NCI-H1694 treated with DMSO at 0.1 percent for 48 hours (cell line): ENCODE measurements at places on chromosomes 12 and 14.

DNA sequence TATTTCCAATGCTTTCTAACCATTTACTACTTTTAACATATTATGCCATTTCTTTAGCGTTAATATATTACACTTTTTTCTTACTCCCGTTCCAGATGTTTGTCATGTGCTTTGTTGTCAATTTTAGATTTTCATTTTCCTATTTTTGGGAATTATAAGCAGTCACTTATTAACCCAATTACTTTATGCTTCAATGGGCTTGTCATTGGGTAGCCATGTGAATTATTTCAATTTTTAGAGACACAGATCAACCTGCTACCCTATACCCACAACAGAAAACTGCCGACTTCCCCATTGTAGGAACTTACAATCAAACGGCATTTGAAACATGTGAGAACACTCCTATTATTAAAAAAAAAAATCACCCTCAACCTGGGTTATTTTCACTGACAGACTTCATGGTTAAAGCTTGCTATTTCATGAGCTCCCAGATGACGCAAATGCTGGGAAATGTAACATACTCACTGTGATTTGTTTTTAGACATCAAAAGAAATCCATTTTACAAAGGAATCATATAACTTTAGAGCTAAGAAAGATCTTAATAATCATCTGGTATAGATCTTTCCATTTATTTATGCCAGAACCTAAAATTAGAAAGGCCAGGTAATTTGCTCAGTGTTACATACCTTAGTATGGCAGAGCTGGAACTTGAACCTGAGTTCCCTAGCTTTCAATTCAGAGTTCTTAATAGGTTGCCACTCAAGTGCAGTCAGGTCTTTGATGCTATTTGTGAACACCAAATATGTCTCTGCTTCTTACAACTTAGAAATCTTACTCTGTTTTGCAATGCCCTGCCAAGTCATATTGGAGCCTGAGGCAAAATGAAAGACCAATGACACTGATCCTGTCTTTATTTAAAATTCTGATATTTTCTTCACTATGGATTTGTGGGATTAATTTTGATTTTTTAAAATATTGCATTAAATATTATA, 340.4 kb downstream of the RAD51B start:
- no peak for DNase-seq

- DNase-seq = no peak
Measured at GRCh38 chr12:67367843-67368242, 98.7 kb downstream of the CAND1 start.

- no peak for DNase-seq
Measured at GRCh38 chr12:122138616-122139015, 35.4 kb downstream of the IL31 start.

- no peak for DNase-seq
Measured at GRCh38 chr12:91100906-91101305, 10.4 kb downstream of the LUM start.

DNA sequence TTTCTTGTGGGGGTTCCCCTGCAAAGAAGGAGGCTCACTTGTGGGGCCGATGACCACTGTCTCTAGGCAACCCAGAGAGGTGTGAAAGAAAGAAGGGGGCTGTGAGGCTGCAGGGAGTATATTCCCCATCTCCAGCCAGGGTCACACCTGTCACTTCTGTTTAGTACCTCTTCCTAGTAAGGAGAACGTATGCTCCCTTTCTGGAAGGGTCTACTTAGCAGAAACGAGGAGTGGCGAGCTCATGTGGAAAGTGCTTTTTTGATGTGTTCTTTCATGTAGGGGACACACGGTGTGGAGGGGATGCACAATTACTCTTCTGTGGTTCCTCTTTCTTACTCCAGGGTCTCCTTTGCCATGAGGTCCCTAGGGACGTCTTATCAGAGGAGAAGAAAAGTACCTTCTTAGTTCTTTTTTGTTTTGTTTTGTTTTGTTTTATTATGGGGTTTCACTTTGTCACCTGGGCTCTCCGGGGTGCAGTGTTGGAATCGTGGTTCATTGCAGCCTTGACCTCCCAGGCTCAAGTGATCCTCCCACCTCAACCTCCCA, 58.3 kb downstream of the PRKCH start:
- DNase-seq = no peak

- no peak for DNase-seq
Measured at GRCh38 chr12:22043943-22044342, 2.1 kb upstream of the CMAS start.

GRCh38 chr12:72072592-72073212, 134.1 kb downstream of the TPH2 start:
- peak; percentile 3 for DNase-seq

GRCh38 chr14:74653386-74654138, 41.5 kb upstream of the LTBP2 start:
- no peak for DNase-seq

GRCh38 chr14:90495357-90496276, 98.8 kb downstream of the CALM1 start:
- DNase-seq = no peak

GRCh38 chr14:54465654-54466053, 23.1 kb downstream of the GMFB start:
- DNase-seq = no peak

DNA sequence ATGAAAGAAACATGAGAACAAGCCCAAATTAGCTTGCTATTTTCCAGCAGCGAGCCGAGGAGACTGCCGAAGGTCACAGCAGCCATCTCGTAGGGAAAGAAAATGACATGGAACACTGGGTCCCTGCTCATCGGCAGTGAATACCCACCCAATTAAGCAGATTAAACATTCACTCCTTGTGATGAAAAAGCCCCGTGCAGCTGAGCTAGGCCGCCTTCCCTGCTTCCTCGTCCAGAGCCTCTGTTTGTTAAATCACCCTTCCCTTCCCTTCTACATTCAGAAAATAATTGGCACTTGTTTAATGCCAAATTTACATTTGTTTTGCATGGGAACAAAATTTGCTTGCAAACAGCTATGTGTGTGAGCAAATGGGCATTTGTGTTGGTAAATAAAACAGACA, 342.5 kb downstream of the RMST start:
- no peak for DNase-seq

- DNase-seq = no peak
Measured at GRCh38 chr14:30882431-30882830, 8.1 kb downstream of the COCH start.

GRCh38 chr12:108131657-108132126, 2.6 kb downstream of the WSCD2 start:
- no peak for DNase-seq

GRCh38 chr12:10610188-10610587, 3.2 kb downstream of the MAGOHB start:
- no peak for DNase-seq

DNA sequence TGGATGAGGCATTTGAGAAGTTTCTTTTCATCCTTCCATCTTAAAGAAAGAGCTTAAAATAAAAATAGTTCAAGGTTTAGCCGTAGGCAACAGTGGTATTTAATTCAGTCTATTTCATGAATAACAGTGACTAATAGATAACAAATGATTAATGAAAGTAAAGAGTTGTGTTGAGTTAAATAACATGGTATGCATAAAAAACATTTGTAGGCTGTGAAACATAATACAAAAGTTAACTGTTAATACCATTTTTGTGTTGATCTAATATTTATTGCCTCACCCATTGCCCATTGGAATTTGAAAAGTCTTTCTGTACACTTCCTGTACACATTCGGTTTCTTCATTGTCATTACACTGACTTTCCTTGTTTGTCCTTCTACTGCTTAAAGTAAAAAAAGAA, 108.6 kb upstream of the PDE3A start:
- no peak for DNase-seq

GRCh38 chr12:101763246-101763931, 24.1 kb upstream of the SYCP3 start:
- no peak for DNase-seq

GRCh38 chr12:66270613-66271012, 31.7 kb upstream of the HELB start:
- no peak for DNase-seq

DNA sequence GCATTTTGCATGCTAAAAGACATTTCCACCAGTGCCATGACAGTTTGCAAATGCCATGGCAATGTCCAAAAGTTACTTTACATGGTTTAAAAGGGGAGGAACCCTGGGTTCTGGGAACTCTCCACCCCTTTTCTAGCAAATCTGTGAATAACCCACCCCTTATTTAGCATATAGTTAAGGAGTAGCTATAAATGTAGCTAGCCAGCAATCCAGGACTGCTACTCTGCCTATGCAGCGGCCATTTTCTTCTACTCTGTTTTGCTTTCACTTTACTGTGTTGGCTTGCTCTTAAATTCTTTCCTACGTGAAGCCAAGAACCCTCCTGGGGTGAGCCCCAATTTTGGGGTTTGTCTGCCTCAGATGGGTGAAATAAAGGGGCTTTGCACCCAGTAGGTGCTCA, 141.0 kb downstream of the PTPN11 start:
- no peak for DNase-seq

- DNase-seq = no peak
Measured at GRCh38 chr12:31016057-31016456, 57.6 kb upstream of the DDX11 start.

GRCh38 chr12:108523365-108523764, 8.3 kb downstream of the FICD start:
- DNase-seq = no peak

GRCh38 chr14:20219033-20219432, 4.5 kb upstream of the OR11H6 start:
- no peak for DNase-seq

DNA sequence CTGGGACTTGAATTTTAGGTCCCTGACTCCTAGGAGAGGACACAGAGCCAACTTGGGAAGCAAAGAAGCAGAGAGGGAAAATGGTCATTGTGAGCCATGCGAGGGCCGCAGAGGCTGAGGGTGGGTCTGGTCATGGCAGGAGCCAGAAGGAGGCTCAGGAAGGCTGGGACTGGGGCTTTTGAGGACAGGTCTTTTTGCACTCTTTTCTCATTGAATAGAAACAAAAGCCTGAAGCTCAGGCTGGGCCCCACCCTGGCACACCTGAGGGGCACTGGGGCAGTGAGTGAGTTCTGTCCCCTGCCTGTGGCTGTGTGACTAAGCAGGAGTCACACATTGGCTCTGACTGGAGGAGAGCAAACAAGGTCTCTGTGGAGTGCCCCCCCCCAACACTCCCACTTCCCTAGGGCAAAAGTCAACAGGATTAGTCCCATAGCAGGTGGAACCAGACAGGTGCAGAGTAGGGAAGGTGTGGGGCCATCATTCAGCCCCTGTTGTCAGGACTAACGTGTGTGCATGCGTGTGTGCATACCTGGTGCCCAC, 2.8 kb downstream of the KRT7 start:
- no peak for DNase-seq

DNA sequence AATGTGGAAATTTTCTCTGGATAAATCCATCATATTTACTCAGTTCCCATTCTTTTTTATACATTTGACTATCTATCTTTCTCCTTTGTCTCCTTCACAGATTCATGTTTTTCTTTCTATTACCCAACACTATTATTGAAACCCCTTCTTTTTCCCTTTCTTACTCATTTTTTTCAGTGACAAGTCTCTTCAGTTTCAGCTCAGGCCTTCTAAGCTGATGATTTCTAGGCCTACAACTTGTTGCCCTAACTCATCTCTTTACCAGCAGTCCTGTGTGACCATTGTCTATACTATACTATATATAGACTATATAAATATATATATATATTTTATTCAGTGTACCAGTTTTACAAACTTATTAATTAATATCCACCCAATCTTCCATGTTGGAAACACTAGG, 31.8 kb downstream of the SLC16A7 start:
- no peak for DNase-seq

DNA sequence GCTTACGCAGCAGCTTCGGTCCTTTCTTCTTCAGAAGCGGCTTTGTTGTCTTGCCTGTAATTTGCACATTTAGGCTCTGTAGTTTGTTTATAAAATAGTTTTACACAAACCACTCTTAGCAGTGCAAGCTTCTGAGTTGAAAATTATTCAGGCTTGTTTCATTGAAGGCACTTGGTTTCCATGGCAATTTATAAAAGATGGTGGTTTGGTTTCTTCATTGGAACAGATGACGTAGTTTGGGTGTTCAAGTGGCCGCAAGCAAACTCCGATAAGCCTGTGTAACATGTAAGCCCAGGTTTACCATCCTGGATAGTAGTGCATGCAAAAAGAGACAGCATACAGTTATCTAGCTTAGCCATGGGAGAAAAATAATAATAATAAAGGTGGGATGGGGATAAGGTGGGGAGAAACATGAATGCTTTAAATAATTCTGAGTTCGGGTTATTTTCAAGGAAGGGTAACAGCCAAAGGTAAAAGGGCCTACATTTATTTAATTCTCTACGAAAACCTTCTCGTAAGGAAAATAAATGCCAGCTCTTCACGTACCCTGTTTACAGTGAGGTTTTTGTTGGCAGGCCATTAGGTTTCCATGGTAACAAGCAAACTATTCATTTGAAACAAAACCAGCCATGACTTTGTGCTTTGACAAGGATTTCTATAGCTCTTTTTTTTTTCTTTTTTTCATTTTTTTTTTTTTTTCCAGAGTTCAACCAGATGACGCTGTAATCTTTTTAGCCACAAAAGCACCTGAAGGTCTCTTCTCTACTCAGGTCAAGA, 189.6 kb upstream of the RPL10L start:
- DNase-seq = no peak

DNA sequence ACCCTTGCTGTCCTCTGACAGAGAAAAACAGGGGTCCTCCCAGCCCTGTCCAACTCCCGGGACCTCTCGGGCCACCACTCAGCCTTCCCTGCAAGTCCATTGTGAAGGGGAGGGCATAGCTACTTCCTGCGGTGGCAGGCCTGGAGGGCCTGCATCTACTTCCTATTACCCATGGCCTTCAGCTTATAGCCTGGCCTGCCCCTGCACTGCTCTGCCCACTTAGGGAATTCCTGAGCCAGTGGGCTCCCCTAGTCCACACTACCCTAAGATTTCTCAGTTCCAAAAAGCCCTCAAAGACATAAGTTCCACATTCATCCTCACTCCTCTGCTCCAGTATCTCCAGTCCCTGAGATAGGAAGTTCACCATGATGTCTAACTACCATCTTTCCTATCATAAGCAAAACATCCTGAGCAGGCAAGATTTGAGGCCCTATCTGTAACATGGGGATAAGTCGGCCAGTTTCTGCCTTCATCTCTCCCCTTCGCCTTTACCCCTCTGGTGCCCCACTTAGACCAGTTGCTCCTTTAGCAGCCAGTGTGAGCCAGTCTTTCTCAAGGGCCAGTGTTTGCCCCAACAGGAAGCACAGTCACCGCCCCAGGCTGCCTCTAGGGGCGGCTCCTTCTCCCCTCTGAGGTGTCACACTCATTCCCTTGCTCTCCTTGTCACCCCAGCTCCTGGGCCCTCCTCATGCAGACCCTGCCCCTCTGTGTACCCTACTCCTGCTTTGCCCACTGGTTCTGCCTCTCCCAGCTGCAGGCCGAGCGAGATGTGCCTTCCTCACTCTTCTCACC, 10.9 kb downstream of the HDAC7 start:
- no peak for DNase-seq

DNA sequence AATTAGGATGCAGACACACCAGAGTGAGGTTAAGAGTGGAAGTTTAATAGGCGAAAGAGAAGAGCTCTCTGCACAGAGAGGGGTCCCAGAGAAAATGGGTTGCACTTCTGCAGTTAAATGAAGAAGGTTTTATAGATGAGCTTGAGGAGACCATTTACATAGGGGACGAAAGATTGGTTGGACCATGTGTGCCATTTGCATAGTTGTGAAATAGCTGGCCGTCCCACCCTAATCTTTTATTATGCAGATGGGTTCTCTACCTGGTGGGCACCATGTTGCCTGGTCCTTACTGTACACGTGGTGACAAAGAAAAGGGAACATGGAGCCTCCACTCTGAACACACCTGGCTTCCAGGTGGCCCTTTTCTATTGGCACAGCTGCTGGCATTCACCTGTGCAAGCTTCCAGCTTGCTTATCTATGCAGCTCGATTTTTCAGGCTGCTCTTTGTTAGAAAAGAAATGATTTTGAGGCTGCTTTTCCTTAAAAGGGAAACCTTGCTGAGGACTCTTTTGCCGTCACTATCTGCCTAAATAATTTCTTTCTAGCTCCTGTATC, 67.1 kb upstream of the SRSF5 start:
- no peak for DNase-seq
